NCI-H2081 (cell line): ENCODE measurements at places on chromosomes 16 and 17.
A peak's percentile ranks its signal among the peaks of the same experiment; 100 is the strongest.

GRCh38 chr16:57988929-57989328 is 11.5 kb downstream of the ZNF319 start:
- no peak for DNase-seq

DNA sequence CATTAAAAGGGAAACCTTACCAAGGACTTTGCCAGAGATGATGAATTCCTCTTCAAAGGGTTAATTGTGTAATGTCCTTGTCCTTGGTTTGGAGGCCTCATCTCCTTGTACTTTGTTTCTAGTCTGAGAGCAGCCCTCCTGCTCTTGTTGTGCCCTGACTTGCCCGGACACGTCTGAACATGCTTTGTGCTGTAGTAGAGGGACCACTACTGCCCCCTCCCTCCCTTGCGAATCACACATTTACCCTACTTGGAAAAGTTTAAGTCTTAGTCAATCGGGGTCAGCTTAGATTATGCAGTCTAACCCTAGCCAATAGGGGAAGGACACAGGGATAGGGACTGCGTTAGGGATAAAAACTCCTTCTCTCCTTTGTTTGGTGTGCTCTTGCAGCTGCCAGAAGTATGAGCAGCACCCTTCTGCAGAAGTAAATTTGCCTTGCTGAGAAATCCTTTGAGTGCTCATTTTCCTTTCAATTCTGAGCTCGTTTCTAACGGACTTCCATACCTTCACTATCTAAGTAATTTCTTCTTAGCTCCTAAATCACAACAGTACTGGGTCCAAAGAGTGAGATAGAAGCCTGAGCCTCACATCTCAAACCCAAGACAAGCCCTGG is 26.4 kb upstream of the CLEC3A start:
- no peak for DNase-seq

DNA sequence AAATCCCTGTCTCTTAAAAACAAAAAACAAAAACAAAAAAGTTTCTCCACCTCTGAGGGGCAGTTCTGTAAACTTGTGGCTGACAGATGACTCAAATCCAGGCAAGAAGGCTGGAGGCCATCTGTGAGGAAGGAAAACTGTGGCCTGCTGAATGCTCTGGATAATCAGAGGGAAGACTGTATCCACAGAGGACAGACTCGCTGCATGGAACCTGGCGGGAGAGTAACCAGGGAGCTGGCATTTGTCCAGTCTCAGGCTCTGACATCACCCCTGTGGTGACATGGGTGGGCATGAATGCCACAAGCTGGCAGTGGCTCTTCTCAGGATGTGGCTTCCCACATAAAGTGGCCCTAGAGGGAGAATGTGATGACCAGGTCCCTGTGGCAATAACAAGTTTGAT is 2.8 kb upstream of the KSR1 start:
- DNase-seq, result no peak

- no peak for DNase-seq
Observed at GRCh38 chr17:40526668-40527067, 25.2 kb upstream of the TNS4 start.

- DNase-seq, result no peak
Observed at GRCh38 chr16:11104168-11105037, 151.6 kb downstream of the SOCS1 start.

DNA sequence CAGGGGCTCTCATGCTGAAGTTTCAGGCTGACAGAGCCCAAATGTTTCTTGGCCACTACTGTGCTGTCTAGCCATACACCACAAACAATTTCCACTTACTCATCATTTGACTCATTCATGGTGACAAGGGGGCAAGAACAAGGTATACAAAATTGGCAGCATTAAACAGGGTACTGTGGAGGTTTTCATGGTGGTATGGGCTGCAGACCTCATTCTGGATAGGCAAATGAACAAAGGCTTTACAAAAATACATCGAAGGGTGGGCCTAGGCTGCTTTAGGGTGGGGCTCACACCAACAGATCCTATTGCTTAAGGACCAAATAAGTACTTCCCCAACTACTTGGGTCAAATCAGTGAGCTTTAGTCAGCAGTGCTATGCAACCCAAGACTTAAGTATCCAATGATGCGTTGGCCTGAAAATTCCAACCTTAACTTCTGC is 53.0 kb downstream of the N4BP1 start:
- no peak for DNase-seq

GRCh38 chr17:78892936-78893379 is 10.0 kb downstream of the CEP295NL start:
- no peak for DNase-seq

DNA sequence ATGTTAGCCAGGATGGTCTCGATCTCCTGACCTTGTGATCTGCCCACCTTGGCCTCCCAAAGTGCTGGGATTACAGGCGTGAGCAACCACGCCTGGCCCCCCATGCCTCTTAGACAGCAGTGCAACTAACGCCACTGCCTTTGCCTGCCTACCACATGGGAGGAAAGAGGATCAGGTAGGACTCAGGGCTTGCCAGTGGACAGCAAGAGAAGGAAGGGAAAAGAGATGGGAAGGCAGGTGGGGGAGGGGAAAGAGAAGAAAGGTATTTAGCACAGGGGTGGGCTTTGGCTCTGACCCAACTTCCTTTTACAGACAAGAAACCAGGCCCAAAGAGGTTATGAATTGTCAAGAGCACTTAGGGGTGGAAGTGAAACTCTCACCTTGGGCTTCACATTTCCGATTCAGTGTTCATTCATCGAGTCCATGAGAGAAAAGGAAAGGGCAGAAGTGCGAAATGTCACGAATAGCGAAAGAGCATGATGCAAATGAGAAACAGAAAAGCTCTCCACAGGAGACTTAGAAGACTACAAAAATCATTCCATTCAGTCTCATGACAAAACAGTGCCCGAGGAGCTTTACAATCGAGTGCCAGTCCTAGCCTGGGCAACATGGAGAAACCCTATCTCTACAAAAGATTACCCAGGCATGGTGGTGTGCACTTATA is 36.4 kb downstream of the CDK5R1 start:
- no peak for DNase-seq

- DNase-seq, result no peak
Observed at GRCh38 chr16:16863672-16864071, 484.7 kb downstream of the NPIPA7 start.

- DNase-seq, result no peak
Observed at GRCh38 chr16:61887903-61888302, 148.3 kb downstream of the CDH8 start.

- no peak for DNase-seq
Observed at GRCh38 chr17:2821868-2822267, 25.6 kb downstream of the RAP1GAP2 start.

DNA sequence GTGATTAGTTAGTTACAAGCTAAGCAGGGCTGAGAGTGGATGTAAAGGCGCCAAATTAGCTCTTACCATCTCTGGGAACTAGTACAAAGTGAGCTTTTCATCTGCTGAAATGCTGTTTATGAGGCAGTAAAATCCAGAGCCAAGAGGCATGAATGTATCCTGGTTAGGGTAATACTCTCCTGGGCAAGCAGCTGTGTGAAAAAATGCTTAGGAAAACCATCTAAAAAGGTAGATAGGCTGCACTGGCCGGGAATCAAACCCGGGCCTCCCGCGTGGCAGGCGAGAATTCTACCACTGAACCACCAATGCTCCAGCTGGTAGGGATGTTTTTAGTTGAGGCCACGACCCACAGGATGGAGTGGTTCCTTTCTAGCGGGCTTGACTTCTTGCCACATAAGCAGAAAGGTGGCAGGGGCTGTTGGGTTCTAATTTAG is 23.0 kb downstream of the VAC14 start:
- no peak for DNase-seq

DNA sequence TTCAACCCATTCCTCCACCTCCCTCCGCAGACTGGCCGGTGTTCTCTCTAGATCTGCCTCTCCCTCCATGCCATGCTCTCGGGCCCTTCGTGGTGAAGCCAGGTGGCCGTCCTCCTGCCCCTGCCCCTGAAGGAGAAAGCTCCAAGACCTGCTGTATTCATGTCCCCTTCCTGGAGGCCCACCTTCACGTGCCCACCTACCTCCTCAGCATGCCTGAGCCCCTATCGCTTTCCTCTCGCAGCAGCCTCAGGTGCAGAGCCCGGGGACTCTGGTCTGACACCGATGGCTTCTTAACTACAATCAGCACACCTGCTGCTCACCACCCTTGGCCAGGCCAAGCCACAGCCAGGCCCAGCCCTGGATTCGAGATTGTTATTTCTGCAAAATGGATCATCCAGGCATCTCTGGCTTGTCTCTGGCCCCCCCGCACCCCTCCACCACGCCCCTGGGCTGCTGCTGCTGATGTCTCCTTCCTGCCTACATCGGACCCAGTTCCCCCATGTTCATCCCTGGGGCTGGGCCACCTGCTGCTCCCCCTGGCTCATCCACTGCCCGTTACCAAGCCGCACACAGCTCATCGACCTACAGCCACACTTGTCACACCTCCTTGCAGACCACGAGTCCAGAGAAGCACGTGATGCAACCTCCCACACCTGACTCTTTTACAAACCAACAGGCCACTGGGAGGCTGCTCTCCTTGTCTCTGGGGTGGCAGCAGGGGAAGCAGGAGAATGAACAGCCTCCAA is 32.5 kb upstream of the TNFRSF13B start:
- no peak for DNase-seq

DNA sequence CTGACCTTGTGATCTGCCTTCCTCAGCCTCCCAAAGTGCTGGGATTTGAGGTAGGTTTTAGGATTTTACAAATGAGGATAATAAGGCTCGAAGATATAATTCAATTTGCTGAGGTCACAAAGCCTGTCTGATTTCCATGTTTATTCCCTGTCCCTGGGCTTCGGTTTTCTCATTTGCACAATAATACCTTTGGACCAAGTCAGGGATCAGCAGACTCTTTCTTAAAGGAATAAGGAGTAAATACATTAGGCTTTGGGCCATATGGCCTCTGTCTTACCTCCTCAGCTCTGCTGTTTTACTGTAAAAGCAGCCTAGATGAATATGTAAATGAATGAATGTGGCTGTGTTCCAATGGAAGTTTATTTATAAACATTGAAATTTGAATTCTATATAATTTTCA is 442.8 kb downstream of the HS3ST4 start:
- DNase-seq, result no peak

- DNase-seq, result no peak
Observed at GRCh38 chr16:50602531-50603205, 54.5 kb downstream of the NKD1 start.

GRCh38 chr17:75679706-75680211 is 12.6 kb downstream of the SAP30BP start:
- DNase-seq, result peak; percentile 29

GRCh38 chr16:78177987-78178386 is 78.5 kb downstream of the WWOX start:
- peak; percentile 13 for DNase-seq

DNA sequence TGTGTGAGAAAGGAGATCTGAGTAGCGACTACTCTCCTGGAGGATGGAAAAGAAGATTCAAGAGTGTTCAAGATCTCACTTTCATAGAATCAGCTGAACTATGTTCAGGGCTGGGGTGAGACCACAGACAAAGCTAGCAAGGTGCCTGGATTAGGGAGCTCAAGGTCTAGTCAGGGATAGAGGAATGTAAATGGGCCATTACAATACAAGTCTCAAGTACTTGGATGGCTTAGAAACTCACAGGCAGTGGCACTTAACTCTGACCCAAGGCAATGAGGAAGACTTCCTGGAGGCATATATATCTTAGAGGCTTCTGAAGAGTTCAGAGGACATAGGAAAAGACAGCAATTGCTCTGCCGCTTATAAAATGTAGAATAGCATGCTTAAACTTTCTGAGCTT is 184.9 kb upstream of the CDH11 start:
- no peak for DNase-seq

DNA sequence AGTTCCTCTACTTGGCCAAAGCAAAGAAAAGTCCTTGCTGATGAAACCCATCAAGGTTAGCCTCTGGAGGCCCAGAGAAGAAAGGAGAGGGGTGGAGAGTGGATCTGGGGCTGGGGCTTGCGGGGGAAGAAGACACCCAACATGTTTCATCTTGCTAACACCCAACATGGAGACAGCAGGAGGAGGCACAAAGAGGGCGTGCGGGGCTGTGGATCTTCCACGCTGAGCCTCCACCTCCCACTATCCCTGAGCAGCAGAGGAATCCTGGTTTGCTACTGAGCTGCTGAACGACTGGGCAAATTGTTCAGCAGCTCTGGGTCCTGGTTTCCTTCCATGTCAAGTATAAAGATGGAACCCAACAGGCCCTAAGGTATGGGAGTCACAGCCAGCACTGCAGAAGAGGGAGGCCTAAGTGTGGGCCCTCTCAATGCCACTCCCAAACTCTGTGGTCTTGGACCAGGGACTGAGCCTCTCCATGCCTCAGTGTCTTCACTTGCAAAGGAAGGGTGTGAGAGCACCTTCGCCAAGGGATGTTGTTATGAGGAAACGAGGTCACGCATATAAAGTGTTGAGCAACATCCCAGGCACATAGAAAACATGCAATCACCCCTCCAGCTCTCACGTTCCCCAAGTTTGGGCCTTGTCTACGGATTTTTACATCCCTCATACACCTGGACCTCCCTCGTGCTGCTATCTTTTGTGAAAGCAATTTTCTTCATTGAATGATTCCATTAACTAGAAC is 122.5 kb downstream of the XYLT1 start:
- no peak for DNase-seq

DNA sequence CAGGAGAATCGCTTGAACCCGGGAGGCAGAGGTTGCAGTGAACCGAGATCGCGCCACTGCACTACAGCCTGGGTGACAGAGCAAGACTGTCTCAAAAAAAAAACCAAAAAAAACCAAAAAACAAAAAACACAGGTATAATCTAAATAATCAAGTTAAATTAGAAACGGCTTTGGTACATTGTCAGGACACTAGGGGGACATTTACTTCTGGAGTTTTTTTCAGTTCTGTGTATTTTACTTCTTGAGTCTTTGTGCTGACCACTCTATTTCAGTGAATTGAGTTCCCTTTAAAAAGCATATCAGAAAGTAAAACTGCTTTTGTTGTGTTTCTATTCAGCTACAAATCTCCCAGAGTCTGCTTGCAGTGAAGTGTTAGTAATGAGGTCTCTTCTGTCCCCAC is 36.3 kb downstream of the DHRS7B start:
- DNase-seq, result no peak

DNA sequence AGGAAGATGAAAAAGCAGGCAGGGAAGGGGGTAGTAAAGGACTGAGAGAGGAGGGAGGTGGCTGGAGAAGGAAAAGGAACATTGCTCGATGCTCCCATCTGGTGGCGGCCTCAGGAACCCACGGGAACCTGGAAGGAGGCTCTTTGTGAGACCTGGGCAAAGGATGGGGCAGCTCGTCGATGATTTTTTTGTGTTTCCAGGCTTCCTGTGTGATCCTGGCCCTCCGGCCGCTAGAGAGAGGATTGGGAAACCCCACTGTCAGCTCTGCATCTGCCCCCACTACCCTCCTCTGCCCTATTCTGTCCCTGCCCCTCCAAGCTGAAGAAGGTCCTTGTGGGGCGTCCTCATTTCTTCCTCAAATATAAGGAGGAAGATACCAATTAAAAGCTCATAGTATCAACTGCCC is 6.6 kb downstream of the WFIKKN2 start:
- DNase-seq, result peak; percentile 81
